LoVo (cell line): ENCODE measurements at places on chromosomes 2 and 18.
A peak's percentile ranks its signal among the peaks of the same experiment; 100 is the strongest.

DNA sequence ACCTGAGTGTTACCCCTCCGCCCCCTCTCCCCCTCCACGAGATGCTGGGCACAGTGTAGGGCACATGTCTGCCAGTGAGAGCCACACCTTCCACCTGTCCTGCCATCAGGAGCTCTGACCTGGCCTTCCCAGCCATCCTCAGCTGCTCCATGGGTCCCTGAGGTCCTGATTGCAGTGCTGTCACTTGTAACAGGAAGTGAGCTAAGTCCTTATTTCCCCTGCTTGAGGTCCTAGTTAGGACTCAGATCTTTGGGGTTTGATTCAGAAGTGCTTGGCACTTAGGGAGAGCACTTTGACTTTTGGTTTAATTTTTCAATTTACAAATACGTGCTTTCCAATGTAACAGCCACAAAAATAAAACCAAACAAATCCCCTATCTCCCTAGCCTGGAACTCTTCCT lies 125.5 kb downstream of the WDSUB1 start:
- DNase-seq: no peak

GRCh38 chr2:241096979-241097378 lies 5.1 kb downstream of the MTERF4 start:
- no peak for DNase-seq

- no peak for DNase-seq
Observed at GRCh38 chr2:28321426-28321825, 71.2 kb upstream of the FOSL2 start.

DNA sequence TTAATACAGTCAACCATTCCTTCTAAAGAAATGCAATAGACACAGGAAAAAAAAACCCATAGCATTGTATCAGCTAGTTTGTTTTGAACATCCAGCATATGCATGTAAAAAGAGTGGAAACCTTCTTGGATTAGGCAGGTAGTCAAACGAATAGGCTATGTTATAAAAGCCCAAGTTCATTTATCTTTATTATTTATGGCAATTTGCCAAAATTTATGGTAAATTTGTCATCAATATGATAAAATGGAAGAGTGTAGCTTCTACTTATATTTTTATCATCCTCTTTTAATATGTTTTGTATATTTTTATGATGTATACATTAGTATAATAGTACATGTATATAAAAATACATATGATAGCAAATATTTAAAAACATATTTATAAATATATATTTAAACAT lies 23.9 kb downstream of the DSC1 start:
- DNase-seq: no peak

- no peak for DNase-seq
Observed at GRCh38 chr2:23418461-23418911, 33.5 kb downstream of the KLHL29 start.

DNA sequence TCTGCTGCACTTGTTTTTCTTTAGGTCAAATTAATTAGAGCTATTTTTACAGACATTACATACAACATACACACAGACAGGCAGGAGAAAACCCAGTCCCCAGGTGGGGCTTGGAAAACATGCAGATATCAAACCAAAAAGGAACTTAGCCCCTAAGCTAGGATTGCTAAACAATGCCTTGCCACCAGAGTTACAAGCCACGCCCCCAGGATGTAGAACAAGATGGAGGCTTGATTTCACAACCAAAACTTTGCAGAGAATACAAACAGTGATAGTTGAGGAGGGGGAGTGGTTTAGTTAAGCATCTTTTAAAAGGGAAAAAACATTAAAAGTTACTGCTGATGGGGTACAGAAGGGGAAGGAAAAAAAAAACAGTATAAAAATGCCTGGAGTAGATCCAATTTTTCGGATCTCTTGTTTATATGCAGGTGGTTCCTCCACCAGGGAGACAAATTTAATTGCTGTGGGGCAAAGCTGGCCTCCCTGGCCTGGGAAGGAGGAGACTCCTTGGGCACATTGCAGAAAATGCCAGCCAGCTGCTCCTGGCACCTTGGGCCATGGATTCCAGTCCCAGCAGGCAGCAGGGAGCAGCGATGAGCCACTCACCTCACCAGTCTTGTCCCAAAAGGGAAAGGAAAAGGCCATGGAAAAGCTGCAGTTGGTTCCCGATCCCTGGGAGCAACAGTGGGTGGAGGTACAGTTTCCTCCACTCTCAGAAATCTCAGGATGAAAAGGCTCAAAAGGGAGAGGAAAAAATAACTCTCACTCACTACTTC lies 348.4 kb upstream of the REG3G start:
- DNase-seq: no peak

DNA sequence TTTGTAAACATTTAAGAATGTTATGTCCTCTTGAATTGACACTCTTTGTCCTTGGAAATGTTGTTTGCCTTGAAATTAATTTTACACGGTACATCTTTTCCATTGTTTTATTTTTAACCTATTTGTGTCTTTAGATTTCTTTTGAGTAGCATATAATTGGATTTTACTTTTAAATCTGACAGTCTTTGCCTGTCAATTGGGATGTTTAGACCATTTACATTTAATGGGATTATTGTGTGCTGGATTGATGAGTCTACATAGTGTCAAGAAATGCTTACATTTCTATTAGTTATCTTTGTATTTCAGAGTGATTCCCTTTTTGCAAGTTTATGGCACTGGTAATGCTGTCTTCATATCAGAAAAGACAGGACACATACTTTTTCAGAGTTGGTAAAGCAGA lies 61.5 kb downstream of the BABAM2 start:
- DNase-seq: no peak

- DNase-seq: no peak
Observed at GRCh38 chr2:51290725-51291124, 258.8 kb upstream of the NRXN1 start.

- DNase-seq: no peak
Observed at GRCh38 chr2:128354726-128355470, 36.2 kb upstream of the HS6ST1 start.

DNA sequence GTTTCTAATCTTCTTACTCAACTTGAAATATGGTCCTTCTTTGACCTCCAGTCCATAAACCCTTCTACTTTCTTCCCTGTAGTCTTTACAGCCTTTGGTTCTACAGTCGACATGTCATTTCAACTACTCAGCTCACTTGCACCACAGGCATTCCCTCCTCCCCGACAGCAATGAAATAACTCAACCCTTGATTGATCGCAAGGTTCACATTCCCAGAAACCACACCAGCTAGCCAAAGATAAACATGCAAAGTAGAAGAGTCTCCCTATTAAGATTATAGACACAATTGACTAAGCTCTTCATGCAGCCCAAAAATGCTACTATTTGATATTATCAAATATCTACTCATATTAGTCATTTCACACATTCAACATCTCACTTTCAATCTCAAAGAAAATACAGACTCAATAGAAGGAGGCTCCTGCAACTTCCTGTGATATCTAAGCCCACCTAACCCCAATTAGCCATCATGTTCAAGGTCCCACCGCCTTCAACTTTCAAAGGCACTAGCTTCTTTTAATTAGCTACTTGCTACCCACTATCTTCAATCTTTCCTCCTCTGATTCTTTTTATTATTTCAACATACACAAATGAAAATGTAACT lies 50.8 kb downstream of the RTTN start:
- no peak for DNase-seq

- no peak for DNase-seq
Observed at GRCh38 chr18:1102848-1103247, 198.2 kb downstream of the ADCYAP1 start.

DNA sequence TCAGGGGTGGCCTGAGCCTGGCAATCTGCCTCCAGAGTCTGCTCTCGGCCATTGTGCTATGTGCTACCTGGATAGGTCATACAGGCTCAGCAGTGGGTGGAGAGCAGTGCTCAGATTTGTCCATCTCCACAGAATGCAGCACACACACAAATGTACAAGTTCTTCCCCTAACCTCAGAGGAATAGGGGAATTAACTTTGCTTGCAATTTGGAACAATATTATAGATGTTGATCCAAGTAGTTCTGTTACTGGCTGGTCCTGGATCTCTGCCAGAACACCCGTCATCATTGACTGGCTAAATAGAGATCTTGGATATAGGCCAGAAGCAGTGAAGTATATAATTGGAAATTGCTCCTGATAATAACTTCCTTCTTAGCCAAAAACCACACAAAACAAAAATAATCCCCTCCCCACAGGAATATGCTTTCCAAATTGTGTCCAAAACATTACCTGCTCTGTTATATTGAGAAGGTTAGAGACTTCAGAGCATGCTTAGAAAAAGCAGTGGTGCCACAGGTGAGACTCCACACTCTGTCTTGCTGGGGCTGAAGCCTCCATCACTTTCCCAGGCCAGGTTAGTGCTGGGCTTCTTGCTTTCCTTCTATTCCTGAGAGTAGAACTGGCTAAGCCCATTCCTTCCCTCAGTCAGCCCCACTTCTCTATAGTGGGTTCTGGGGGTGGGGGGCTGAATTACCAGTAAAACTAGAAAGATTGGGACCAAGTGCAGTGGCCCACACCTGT lies 38.8 kb downstream of the NCAPH start:
- peak; percentile 12 for DNase-seq

DNA sequence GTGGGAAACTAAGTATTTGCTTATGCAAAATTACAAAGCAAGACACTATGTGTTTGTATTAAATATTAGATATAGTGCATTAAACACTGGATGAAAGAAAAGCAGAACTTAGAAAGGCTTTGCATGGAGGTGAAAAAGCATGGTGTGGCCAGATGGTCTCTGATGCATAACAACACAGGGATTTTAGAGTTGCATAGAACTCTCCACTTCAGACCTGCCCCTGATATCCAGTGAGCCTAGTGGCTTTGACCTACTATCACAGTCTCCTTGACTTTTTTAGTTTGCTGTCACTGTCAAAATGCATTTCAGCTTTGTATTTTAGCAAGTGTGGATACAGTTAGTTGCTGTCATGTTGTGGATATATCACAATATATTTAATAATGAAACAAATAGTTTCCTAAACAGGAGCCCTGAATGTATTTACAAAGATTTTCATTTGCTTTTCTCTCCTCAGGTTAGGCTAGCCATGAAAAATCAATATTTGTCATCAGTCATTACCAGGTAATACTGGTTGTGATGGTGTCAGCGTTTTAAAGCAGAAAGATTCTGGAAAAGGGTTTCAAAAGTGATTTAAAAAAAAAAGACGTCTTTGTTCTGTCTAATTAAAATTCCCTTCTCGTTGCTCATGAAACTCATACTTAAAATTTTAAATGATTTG lies 5.2 kb downstream of the CSRNP3 start:
- no peak for DNase-seq

GRCh38 chr2:38672445-38673391 lies 6.8 kb downstream of the GALM start:
- no peak for DNase-seq

DNA sequence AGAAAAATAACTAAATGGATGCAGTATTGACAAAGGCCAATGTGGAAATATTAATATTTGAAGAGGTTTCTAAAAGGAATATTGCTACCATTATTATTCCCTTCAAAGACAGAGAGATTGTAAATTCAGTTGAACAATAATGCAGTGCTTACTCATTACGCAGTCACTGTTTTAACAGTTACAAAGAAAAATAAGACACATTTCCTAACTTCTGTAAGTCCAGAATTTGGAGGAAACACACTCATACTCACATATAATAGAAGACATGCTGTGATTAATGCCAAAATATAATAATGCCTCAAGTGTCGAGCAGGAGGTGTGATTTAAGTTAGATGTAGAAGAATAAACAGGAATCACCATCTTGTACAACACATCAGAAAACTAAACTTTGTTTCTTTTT lies 389.2 kb downstream of the FBXO15 start:
- no peak for DNase-seq

- no peak for DNase-seq
Observed at GRCh38 chr18:79779700-79780190, 18.0 kb upstream of the KCNG2 start.

DNA sequence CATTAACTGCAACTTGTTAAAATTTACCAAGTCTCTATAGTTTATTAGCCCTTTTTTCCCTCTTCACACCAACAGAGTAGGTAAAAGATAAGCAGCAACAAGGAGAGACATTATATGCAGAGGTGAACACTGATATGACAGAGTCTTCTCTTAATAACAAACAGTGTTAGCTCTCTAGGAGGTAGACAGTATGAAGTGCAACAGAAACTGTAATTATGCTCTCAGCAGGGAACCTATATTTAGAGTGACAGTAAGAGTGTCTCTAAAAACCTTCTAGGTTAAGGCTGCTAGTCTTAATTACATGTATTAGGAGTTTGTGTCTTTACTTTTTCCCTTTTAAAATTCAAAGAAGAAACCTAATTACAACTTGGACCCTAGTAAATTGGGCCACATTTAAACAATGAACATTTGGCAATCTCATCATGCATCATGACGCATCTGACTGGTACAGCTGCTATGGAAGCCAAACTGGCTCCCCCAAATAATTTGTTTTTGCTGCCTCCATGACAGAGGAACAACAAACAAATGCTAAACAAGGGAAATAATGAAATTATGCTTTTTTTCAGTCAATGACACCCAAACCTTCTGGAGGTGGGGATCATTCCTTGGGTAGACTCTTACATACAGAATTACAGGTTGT lies 69.9 kb upstream of the MMADHC start:
- DNase-seq: no peak

DNA sequence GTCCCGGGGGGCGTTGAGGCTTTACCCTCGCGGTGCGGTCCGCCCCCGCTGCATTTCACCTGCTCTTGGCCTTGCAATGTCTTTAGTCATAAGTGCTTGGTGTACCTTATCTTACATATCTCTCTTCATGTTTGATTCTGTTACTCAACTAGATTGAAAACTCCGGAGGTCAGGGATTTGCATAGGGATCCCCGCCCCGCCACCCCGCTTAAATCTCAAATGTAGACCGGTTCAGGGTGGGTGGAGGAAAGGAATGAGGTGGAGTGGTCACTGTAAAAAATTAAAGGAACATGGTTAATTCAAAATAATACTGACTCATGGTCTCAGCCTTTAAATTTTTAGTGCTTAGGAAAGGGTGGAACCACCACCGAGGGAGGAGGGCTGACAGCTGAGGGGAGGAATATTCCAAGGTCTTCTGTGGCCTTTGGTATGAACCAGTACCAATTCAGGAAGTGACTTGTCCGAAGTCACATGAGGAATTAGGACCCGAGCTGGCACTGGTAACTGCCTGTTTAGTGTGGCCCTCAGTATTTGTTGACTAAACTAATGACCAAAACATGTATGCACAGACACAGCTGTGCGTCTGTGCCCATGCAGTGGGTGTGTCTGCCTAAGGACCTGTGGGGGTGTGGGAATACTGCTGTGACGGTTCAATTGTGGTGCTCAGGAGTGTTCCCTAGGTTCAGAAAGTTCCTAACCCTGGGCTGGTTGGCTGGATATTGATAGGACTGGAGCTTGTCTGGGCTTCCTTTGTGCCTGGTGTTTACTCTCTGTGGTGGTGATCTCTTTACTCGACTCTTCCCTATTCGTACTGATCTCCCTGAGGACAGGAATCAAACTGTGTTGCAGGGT lies 1.0 kb downstream of the PLEKHB2 start:
- peak; percentile 25 for DNase-seq

DNA sequence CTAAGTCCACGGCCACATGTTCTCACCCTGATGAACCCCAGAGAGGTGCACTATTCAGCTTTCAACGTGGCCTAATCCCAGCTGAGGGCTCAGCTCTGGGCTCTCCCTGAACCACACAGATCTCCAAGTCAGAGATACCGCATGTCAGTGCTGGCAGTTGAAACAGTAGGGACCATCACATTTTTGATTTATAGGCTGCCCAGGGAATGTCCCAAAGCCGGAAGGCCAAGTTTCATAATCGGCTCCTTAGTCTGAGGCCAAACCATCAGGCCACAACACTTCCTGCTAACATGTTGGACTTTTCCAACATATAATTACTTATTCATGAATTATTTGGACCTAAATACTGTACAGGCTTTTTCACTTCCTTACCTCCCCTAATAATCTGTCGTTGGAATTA lies 91.9 kb upstream of the KLHL29 start:
- peak; percentile 9 for DNase-seq

- no peak for DNase-seq
Observed at GRCh38 chr2:238722883-238723282, 125.0 kb upstream of the TWIST2 start.

- peak; percentile 71 for DNase-seq
Observed at GRCh38 chr2:73212448-73213176, 1.4 kb upstream of the SMYD5 start.
